ENCODE measurements at places on chromosomes 12 and 14.

DNA sequence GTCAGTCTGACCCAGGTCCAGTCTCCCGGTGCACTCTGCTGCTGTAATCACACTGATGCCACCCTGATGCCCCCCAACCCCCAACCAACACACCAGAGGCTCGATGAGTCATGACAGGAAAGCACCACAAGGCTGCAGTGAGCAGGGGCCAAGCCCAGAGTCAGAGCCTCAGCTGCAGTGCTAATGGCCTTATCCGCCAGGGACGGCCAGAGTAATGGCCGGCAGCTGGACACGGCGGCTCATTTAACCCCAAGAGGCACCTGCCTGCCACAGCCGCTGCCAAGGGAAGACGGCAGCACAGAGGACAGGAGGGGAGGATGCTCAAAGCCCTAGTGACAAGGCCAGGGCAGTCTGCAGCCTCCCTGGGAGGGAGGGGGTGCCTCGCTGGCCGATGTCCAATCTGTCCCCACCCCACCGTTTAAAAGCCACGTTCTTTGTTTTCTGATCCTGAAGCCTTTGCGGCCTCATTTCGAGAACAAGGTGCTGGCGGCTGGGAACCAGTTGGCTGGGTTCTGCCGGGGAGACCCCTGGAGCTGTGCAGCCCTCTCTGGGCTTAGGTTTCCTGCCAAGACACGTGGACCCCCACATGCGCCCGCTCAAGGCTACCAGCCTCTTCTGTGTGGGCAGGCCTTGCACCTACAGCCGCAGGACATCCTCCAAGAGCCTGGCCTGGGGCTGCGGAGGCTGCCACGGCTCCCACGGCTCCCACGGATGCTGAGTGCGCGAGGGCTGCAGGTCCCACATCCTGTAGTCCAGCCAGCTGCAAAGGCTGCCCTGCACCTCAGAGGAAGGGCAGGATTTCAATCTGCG is 13.1 kb downstream of the CCDC85C start:
- no peak for DNase-seq

DNA sequence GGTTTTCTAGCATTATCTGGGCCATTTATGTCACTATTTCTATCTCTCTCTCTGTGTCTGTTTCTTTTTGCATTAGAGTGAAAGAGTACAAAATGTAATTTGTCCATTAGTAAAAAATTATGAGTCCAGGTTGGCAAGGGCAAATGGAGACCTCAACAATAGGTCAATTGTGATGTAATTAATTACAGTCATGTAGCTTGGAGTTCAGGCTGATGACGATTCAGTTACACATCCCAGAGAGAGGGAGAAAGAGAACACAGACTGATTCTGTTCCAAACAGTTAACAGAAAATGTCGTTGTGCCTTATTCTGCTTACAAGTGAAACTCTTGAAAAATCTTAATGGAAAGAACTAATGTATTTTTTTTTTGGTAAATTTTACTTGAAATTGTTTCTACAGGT is 83.3 kb downstream of the ATXN7L3B start:
- no peak for DNase-seq

GRCh38 chr12:20196767-20197166 is 171.6 kb upstream of the PDE3A start:
- no peak for DNase-seq

GRCh38 chr12:53298164-53298563 is 1.3 kb upstream of the MYG1 start:
- DNase-seq = peak; percentile 88

DNA sequence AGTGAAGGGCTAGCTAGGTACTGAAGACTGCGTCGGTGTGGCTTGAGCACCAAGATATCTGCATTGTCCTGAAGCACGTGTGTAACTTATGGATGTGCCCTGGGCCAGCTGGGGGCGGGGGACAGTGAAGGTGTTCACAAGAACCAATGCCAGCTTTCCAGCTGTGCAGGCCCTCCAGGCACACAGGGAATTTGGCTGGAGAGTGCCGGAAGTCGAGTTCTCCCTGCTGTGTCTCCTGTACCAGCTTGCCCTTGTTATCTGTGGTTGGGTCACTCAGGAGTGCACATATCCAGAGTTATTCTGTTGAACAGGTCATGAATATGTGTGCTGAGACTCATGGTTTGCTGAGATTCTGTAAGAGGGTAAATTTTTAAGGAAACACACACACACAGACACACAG is 75.9 kb upstream of the CRY1 start:
- no peak for DNase-seq

GRCh38 chr12:49673446-49674317 is 33.5 kb downstream of the FMNL3 start:
- DNase-seq = peak; percentile 53

GRCh38 chr12:59431266-59431665 is 164.6 kb upstream of the SLC16A7 start:
- no peak for DNase-seq

DNA sequence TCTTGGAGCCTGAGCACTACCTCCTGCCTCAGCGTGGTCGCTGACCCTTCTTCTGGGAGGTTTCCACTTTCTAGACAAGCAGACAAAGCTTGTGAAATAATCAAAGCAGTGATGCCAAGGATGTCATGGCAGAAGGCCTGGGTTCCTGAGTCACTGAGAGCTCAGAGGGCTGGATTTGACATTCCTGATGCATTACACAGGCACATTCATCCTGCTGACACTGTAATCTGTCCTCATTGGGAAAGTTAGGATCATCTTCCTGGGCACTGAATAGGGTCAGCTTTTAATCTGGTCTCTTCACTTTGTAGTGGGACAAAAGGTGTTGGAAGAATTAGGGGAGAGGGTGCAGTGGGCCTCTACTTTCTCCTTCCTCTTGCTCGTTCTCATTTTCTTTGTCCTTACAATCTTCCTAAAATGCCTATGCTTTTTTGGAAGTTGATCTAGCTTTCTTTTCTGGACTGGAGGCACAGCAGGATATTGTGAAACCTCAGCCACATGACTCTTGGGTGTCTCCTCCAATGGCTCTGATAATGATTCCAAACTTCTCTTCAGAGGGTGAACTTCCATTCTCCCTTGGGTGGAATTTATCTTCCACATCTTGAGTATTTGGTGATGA is 29.6 kb downstream of the EEA1 start:
- peak; percentile 99 for DNase-seq

DNA sequence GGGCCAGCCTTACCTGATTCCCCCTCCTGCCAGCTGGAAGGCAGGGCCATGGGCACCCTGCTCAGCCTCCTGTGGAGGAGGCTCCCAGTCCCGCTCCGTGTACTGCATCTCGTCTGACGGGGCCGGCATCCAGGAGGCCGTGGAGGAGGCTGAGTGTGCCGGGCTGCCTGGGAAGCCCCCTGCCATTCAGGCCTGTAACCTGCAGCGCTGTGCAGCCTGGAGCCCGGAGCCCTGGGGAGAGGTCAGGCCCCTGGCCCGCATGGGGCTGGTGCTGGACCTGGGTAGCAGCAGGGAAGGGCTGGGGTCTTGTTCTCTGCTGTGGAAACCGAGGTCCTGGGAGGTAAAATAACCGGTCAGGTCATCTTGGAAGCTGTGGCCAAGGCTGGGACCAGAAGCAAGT is 16.4 kb downstream of the PAPLN start:
- DNase-seq = no peak

- DNase-seq = no peak
Observed at GRCh38 chr12:131163189-131163738, 209.6 kb downstream of the ADGRD1 start.

DNA sequence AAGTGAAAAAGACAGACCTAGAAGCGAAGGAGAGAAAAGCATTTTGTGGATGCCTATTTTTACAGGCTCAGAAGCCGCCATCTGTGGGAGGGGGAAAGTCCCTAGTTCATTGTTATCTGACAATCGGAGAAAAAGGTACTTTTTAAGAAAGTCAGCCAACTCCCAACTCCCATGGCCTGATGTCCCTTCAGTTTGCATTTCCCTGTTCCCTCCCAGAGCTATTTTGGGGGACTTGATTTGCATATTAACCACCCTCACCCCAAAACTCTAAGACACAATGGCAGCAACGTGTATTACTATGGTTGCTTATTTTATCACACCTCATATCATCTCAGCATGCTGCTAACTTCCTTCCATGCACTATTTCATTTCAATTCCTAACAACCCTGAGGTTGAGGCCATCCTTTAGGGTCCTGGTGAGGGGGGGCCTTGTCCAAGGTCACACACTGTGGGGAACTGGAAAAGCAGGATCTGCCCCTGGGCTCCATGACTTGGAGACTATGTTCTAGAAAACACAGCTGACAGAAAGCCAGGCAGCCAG is 18.7 kb downstream of the HVCN1 start:
- DNase-seq = no peak

DNA sequence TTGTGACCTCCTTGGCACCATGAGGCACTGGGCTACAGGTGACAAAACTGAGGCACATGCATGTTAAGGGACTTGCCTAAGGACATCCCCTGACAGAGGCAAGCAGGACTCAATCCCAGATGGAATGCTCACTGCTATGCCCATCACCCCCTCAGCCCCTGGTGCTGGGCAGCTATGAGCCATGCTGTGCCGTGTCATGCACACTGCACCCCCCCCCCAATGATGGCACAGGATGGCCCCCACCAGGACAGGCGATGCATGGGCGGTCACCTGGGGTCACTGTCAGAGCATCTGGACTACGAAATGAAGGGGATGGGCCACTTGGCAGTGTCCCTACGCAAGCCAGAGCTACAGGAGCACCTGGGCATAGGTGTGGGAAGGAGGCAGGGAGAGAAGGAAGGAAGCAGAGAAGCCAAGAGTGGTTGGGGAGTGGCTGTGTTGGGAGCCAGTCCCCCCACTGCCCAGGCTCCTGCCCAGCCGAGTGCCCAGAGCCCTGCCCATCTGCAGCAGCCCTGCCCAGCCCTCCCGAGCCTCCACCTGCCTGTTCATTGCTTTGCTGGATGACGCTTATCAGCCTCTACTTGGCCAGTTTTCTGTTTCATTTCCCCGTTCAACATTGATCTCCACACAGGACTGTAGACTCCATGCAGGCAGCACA is 84.9 kb upstream of the DIO3 start:
- DNase-seq = no peak

DNA sequence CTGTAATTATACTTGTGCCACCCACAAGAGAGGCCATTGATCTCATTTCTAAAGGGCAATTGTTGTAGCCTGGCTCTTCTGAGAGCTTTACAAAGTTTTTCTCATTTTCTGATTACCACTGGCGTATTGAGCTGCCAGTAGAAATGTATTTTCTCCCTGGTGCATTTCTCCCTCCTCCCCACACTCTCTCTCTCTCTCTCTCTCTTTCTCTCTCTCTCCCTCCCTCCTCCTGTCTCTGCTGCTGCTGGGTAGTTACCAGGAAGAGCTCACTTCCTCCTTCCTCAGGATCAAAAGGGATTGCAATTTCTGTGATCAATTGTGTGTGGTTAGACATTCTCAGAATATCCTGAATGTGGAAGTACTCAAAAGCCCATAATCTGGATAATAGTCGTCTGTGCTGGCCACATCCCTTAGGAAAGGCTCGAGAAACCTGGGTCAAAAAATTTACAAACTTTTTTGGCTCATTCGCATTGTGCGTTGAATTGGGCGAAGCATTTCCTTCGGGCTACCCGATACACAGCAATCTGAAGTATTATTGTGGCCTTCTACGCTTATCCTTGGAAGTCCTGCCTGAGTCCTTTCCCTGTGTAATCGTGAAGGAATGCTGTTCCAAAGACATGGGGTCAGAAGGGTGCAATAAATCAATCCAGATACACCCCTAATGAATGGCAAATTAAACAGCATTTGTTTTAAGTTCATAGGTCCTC is 254.8 kb downstream of the MSRB3 start:
- DNase-seq = no peak

DNA sequence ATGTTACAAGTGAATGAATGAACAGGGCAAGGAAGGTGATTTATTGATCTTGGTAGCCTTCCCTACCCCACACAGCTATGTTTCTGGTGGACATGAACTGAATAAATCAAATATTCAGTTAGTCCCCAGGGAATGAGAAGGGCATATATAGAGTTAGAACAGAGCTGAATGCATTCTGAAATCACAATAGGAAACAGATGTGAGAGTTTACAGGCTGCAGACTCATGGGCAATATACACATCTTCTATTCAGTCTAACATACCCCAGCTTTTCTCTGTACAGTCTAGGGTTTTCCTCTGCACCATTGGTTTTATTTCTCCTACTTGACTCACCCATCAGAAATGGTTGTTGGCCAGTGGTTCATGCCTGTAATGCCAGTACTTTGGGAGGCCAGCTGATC is 7.3 kb upstream of the STX2 start:
- no peak for DNase-seq

- no peak for DNase-seq
Observed at GRCh38 chr12:45745861-45746277, 16.4 kb downstream of the ARID2 start.

GRCh38 chr14:54026671-54027070 is 70.0 kb upstream of the BMP4 start:
- DNase-seq = no peak

DNA sequence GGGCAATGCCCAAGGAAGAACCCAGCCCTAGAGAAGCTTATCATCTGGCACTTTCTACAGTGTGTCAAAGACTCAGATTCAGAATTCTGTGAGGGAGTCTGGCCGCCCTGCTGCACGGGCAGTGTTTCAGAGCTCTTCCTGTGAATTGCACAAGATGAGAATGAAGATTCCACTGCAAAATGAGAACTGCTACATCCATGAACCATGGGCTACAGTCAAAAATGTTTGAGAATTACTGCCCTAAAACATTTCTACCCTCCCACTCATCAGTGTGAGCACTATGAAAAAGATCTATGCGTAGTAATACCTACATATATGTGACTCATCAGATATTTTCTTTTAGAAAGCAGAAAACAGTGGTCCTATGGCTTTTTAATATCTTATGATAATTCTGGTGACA is 104.0 kb downstream of the STAB2 start:
- DNase-seq = no peak

GRCh38 chr14:65072937-65073336 is 29.4 kb downstream of the MAX start:
- no peak for DNase-seq

DNA sequence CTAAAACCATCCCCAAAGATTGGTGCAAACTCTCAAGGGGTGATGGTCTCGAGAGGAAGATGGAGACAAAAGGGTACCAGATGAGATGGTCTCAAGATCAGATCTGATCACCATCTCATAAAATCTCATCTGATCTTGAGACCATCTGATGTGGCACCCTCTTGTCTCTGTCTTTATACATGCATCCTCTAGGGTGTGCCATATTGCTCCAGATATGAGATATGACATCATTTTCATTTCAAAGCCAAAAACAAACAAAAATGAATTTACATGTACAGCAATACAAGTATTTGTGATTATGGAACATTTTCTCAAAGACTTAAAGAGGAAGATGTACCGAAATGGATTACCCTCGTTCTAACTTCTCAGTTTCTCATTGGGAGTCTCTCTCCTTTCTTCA is 787.2 kb downstream of the GALC start:
- no peak for DNase-seq

DNA sequence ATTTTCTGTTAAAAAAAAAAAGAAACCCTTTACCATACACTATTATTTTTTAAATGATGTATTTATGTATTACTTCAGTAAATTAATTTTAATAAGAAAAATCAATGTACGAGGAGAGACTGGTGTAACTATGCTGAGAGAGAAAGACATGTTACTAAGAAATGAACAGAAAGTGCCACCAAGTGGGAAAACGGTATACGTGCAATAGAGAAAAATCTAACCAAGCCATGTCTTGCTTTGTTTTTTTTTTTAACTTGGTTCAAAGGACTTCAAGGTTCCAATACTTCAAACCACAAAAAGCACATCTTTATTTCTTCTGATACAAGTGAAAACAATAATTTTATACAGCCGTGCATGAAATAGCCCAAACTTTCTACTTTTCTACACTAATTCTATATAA is 22.9 kb downstream of the NDUFA12 start:
- DNase-seq = no peak

GRCh38 chr12:45338272-45338671 is 122.4 kb downstream of the ANO6 start:
- DNase-seq = no peak

- no peak for DNase-seq
Observed at GRCh38 chr14:28373721-28374120, 392.9 kb upstream of the FOXG1 start.
